ENCODE measurements at places on chromosomes 1 and 21. TPM values are rescaled to one million over a fixed set of nuclear protein-coding genes. Genes with fewer than 3 reads are reported as not detected.
A peak's percentile ranks its signal among the peaks of the same experiment; 100 is the strongest.

GRCh38 chr21:37415939-37416338 is 49.4 kb downstream of the DYRK1A start:
- no peak for DNase-seq
- no peak overlapping the region for H3K4me3 ChIP-seq
- no peaks in the 10 kb centered on the region for H3K36me3 ChIP-seq
- H3K27ac ChIP-seq: no peak overlapping the region
- H3K27me3 ChIP-seq: no peaks in the 10 kb centered on the region

DNA sequence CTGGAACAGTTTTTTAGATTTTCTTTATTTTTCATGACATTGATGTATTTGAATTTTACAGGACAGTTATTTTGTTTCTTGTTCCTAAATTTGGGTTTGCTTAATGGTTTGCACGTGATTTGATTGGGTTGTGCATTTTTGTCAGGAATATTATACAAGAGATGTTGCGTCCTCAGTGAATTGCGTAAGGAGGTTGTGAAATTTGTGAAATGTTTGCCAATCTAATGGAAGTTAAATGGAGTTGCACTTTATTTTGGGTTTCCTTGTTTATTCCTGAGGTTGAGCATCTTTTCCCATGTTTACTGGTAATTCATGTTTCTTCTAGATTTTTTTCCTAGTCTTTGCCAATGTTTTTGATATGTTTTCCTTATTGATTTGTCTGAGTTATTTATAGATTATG is 19.9 kb downstream of the ZNF648 start:
- no peaks in the 10 kb centered on the region for H3K36me3 ChIP-seq
- no peak overlapping the region for H3K4me3 ChIP-seq
- H3K4me1 ChIP-seq: no peaks in the 10 kb centered on the region

- H3K27ac ChIP-seq: no peak overlapping the region
- no peaks in the 10 kb centered on the region for H3K4me1 ChIP-seq
- no peak for DNase-seq
- H3K36me3 ChIP-seq: no peaks in the 10 kb centered on the region
- H3K4me3 ChIP-seq: no peak overlapping the region
These were observed 428.9 kb downstream of the MATN1 start for GRCh38 chr1:30294508-30294907.

Gene CLDN14
- not detected for total RNA-seq

DNA sequence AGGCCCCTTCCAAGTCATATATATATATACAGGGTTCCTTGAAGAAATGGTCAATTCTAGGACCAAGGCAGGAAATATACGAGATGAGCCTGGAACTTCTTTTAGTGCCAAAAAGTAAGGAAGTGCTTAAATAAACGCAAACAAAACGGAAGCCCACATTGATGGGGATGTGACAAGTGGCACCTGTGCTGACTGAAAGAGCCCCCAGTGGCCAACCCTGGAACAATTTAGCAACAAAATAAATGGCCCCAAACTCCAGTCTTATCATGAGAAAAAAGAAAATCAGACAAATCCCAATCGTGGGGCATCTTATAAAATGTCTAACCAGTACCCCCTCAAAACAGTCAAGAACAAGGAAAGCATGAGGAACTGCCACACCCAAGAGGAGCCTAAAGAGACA is 17.7 kb downstream of the PLA2G5 start:
- no peak for DNase-seq
- no peaks in the 10 kb centered on the region for H3K27me3 ChIP-seq
- no peaks in the 10 kb centered on the region for H3K4me1 ChIP-seq
- H3K4me3 ChIP-seq: no peak overlapping the region
- H3K36me3 ChIP-seq: no peaks in the 10 kb centered on the region

DNA sequence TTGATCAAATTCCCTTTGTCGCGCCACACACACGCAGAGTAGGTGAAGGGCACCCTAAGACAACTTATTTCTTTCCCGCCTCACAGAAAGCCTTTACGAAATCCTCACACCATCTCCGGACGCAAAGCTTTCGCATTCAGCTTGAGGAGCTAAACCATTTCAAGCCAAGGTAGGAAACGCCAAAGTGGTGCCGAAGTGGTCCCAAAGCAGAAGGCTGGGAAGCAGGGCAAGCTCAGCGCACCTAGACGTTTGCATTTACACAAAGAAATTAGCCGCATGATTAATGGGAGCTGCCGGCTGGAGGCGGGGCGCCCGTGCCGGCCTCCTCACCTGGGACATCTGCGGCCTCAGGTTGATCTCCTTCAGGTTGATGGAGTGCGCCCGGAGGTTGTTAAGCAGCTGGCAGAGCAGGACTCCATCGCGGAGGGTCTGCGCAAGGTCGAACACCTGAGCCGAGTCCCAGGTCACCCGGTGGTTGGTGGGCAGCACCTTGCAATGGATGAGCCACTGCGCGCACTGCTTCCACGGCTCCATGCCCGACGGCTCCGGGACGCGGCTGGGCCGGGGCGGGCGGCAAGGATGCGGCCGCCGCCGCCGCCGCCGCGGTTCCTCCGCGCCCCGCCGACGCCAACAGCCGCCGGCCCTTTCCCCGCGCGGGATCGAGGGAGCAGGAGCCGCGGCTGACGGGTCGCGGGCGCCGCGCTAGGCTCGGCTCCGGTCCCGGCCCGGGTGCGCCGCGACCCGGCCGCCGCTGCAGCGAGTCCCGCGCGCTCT is 457 bp downstream of the VAV3 start:
- DNase-seq: no peak
- peaks cover 4% of the 10 kb centered on the region for H3K4me1 ChIP-seq
- H3K27me3 ChIP-seq: no peaks in the 10 kb centered on the region
- peak overlapping the region; percentile 56 for H3K27ac ChIP-seq

All from breast epithelium (tissue), 4 donors.